ENCODE measurements at places on chromosomes 5 and 9.

DNA sequence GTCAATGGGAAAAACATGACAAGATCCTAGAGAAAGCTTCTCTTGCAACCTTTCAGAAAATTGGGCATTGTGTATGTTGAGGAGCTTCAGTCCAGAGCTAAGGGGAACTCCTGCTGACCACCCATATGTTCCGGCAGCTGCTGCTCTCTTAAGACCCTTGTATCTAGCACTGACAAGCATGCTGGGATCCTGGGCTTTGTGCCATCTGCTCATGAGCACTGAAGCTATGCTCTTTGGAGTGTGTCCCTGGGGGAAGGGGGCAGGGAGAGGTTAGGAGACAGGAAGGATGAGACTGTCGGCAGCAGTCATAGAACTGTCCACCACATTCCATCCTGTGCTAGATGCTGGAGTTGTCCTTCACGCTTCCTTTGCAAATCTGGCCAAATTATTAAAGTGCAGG, 109.3 kb downstream of the JAKMIP2 start:
- DNase-seq = no peak

DNA sequence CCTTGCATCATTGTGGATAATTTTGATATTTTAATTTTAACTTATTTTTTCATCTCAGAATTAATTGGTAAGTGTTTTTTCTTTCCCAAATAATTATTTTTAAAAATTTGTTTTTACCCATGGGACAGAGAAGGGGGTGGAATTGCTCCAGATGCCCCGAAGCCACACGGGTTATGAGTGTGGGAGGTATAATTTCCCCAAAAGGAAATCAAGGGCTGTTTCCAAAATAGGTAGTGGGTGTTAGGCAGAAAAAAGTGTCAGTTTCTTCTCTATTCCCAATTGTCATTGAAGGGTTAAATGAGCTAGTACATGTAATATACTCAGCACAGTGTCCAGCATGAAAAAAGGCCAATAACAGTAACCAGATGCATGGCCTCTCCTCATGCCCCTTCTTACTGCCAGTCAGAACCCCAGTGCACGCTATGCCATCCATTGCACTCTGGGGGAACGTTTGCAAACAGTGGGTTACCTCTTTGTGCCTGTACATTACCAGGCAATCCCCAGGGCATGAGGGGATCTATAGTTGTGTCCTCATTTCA, 36.4 kb upstream of the ANGPTL2 start:
- DNase-seq = no peak

DNA sequence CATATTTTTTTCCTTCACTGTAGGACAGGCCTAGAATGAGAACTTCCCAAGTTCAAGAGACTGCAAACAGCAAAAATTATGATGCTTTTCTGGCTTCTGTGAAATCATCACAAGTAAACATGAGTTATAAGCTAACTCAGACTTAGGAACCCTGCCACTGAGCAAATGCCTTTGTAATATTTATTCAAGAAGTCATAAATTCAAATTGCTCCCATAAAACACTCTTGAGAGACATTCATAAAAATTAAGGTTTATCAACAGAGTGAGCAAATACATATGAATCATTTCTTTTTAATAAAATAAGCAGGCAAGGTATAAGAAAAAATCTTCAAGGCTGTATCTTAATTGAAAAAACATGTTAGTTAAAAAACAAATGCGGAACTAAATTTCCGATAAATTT, 124.2 kb downstream of the GNA14 start:
- no peak for DNase-seq

- DNase-seq = no peak
Observed at GRCh38 chr5:118095115-118095514, 893.2 kb downstream of the DTWD2 start.

DNA sequence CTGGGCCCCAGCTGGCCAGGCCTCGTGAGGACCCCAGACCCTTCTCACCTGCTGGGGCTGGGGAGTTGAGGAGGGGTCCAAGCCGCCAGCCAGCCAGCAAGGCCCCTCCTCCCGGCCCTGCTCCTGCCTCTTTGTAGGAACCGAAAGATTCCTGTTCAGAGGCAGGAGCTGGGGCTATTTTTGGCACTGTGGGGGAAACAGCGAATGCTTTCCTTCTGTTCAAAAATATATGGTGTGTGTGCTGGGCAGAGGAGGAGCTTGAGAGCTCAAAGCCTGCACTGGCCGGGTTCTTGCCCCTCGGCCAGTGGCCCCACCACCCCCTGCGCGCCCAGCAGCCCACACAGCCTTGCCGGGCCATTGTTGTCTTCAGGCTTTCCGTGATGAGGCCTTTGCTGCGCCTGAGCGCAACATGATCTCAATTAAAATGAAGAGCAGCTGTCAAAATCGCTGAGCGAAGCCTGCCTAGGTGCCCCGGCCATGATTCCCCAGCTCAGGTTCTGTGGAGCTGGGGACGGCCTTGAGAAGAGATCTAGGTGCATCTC, 13.4 kb downstream of the NCS1 start:
- DNase-seq = no peak

DNA sequence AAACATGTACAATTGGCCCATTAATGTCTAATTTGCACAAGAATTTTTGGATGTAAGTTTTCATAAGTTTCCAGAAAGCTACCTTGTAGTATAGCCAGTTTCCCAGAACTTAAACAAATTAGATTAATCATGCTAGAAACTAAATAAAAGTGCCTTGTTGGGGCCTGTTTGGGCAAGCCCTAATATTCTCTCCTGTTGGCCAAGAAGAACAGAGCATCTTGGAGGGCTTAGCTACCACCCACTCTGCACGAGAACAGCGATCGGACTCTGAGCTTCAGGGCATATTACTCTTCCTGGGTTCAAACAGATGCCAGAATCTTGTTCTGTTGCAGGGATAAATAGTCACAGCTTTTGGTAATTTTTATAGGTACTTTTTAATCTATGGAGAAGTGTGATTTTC, 88.2 kb downstream of the GAS1 start:
- DNase-seq = no peak

- no peak for DNase-seq
Observed at GRCh38 chr5:4785971-4786370, 354.2 kb upstream of the ADAMTS16 start.

DNA sequence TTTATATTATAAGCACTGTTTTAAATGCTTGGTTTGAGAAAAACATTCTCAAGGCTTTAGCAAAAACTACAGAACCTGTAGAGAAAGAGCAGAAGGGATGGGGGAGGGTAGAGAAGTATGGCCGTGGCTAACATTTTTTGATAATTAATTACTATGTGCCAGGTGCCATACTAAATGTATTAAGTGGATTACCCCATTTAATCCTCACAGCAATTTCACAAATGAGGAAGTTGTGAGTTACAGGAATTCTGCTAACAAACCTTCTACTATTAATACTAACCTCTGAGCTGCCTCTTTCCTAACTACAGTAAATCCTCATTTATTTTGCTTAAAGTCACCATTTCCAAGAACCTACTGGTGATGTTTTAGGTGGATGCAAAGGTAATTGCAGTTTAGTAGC, 157.9 kb downstream of the RNF180 start:
- DNase-seq = no peak

GRCh38 chr9:128361296-128361985, 9.7 kb upstream of the URM1 start:
- no peak for DNase-seq

DNA sequence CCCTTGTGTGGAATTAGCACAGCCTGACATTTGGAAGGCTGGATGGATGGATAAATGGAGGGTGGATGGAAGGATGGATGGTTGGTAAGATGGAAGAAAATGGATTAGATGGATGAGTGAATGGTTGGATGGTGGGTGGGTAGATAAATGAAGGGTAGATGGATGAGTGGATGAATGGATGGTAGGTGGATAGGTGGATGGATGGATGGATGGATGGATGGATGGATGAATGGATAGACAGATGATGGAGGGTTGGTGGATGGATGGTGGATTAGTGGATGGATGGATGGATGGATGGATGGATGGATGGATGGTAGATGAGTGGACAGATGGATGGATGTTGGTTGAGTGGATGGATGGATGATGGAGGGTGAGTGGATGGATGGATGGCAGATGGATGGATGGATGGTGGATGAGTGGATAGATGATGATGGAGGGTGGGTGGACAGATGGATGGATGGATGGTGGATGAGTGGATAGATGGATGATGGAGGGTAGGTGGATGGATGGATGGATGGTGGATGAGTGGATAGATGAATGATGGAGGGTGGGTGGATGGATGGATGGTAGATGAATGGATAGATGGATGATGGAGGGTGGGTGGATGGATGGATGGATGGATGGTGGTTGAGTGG, 175.6 kb upstream of the PPP1R26 start:
- DNase-seq = no peak

GRCh38 chr9:34982361-34982760, 7.2 kb upstream of the DNAJB5 start:
- no peak for DNase-seq

All from GM19239 (cell line).